SJCRH30 (cell line): ENCODE measurements at places on chromosomes 11 and 22. TPM values are rescaled to one million over a fixed set of nuclear protein-coding genes. Genes with fewer than 3 reads are reported as not detected.

DNA sequence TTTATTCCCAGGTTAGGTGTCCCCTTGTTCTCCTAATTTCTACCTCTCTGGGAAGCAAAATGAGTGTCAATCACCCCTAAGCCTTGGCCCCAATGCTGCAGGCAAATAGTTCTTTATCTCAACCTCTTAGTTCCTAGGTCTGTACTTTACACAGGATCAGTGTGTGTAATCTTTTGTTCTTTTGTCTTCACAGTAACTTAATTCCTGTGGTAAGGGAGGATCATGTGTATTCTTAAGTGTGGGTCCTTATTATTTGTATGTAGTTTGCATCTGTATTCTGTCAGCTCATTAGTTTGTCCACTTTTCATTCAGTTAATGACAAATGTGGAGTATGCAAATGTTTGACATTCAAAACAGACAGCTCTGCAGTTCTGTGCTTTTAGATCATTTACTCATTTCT is 166.7 kb downstream of the FAT3 start:
- DNase-seq: no peak

BIRC3 gene
- 0.08 TPM in 1 of 2 replicates, not detected in the other for total RNA-seq

GRCh38 chr22:24588381-24588756 is 4.5 kb downstream of the LRRC75B start:
- DNase-seq: peak; percentile 90

DNA sequence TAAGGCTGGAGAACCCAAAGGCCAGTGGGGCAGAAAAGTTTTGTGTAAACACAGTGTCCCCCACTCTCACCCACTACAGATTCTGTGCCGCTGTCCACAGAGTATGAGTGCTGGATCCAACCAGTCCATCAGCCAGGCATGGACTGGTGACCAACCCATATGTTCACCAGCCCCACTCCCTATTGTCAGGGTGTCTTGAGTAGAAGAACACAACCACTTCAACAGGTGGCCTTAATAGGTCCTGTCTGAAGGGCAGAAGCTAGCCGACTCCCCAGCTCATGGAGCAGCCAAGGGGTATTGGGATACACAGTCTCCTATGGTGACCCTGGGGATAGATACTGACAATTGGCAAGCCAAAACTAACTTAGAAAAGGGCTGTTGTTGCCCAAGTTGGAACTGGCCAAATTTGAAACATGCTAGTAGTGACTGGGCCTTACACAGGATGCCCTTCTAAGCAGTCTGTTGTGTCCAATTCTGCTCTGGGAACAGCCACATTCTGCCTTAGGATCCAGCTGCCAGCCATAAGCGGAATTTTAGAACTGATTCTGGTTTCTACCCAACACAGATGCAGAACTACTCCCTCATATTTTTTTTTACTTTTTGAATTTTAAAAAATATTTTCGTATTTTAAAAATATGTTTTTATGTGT is 19.8 kb upstream of the PGM2L1 start:
- DNase-seq: no peak

- DNase-seq: no peak
Measured at GRCh38 chr11:45754741-45755140, 50.2 kb upstream of the SLC35C1 start.

DNA sequence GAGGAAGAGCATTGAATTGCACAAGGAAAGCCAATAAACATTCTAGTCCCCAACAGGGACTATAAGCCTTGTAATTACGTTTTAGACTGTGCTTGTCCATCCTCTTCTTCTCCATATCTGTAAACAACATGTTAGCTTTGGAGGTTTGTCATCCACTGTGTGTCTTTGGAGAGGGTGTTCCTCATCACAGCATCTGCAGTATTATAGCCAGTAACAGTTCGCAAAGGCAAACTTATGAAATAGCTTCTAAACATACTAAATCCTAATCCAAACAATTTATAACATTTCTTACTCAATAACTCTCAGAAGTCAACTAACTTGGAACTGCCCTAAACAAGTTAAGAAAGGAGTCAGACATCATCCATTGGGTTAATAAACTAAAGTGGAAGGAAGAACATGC is 10.3 kb upstream of the BDNF start:
- DNase-seq: no peak

- DNase-seq: no peak
Measured at GRCh38 chr11:11244470-11245080, 108.5 kb downstream of the CSNK2A3 start.

- no peak for DNase-seq
Measured at GRCh38 chr11:90252053-90252452, 29.2 kb upstream of the CHORDC1 start.

RCOR2 gene
- 17.2 and 17.9 TPM in 2 replicates for total RNA-seq

GRCh38 chr11:121566279-121567168 is 113.8 kb upstream of the SORL1-AS1 start:
- DNase-seq: no peak

DNA sequence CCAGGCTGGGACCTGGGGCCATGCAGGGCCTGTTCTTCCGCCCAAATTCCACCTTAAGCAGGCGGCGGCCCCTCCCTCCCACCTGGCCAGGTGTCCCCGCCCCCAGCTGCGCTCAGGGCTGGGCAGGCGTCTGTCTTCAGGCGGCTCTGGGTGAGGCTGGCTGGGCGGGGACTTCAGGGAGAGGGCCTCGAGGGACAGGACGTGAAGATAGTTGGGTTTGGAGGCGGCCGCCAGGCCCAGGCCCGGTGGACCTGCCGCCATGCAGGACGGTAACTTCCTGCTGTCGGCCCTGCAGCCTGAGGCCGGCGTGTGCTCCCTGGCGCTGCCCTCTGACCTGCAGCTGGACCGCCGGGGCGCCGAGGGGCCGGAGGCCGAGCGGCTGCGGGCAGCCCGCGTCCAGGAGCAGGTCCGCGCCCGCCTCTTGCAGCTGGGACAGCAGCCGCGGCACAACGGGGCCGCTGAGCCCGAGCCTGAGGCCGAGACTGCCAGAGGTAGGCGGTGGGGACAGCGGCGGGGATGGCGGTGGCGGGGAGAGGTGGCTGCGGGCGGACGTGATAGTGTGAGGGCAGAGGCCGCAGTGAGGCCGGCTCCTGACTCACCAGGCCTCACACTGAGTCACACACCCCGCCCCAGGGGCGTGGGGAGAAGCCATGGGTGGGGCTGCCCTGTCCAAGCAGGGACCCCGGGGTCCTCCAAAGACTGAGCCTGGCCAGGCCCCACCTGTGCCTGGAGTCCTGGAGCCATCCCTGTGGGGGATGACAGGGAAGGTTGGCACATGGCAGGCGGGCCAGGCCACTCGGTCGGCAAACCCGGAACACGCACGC is at the start of gene PKP3:
Gene PKP3 (plus strand): TSS at position 176 of the 824 bp plus-strand sequence. CDS start 84 bp downstream, at position 260.
- no peak for DNase-seq

CRYBB2 gene
- 0.24 and 0.30 TPM in 2 replicates for total RNA-seq

C1QTNF4 gene
- total RNA-seq: not detected in 2 replicates

DNA sequence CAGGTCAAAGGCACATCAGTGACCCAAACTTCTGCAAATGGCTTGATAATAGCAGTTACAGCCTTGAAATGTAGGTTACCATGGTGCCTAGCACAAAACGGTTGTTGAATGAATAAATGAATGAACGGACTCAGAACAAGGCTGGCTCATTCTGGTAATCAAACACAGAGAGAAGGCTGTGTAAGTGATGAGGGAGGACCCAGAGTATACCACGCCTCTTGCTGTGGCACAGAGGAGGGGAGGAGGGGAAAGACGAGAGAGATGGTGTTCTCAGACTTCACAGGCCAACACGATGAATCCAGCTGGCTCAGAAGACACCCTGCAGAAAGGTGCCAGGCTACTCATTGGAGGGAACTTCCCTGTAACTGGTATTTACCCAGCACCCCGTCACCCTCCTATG is 38.3 kb downstream of the PC start:
- no peak for DNase-seq

DLG2 gene
- 5.3 and 12.1 TPM in 2 replicates for total RNA-seq

- DNase-seq: no peak
Measured at GRCh38 chr22:38786631-38787030, 7.3 kb downstream of the DNAL4 start.

DNA sequence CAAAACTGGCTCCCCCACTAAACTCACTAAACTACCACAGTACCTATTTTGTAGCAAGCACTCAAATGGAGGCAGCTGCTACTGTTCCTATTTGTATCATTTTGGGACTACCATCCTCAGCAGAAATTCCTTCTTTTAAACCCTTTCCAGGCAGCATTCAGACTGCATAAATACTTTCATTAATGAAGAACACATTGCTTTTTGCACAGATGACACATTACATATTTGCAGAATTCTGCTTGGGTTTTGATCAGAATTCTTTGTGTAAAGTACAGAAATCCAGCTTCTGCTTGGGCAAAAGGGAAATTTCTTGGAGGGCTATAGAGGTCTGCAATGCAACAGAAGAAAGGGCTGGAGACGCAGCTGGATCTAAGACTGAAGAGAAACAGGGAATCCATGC is 24.2 kb downstream of the RBX1 start:
- DNase-seq: no peak

- DNase-seq: peak; percentile 47
Measured at GRCh38 chr22:31944700-31945442, 536 bp downstream of the YWHAH start.

DNA sequence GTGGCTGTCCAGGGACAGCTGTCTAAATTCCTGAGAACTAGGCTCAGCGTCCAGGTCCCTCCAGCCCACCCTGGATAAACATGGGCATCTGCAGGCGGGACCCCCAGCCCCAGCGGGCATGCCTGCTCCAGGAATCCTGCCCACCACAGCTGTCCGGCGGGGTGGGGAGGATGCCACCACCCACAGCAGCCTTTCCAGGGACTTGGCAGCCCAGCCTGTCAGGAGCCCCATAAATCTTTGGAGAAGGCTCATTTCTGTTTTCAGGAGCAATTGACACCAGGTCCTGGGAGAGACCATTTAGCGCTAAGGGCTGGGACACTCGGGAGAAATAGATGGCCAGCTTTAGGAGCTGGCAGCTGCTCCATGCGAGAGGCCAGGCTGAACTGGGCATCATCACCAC is 358.9 kb downstream of the CADM1 start:
- DNase-seq: no peak

DNA sequence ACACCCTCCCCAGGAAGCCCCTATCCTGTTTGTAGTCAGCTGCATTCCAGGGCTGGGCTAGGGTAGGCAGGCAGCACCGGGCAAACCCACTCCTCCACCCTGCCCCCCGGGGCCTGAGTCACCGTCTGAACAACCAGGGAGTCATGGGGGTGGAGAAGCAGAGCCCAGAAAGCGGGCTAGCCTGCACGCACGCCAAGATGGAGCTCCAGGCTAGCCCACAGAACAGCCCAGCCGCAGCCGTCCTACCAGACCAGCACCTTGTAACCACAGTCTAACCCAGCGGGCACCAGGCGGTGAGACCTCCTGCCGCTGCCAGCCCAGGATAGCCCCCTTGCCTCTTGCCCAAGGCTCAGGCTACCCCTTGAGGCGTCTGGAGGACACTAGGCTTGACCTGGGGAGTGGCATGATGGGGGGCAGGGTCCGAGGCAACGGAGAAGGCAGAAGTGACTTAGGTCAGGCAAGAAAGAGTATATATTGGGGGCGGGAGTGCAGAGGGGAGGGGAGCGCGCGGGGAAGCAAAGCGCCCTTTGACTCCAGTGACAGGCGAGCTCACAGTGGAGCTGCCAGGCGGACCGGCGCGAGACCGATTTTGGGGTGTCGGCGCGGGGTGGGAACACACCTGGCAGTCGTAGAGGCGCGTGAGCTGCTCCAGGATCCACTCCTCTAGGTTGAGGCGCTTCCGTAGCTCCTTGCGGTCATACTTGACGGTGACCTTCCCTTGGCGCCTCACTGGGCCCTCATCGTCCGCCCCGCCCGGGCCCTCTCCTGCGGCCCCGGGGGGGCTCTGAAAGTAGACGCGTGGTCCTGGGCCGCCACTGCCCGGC is 734 bp downstream of the PPP1R14B start:
- no peak for DNase-seq

GLB1L3 gene
- not detected in 2 replicates for total RNA-seq

GRCh38 chr11:1302041-1302460 is 7.4 kb downstream of the TOLLIP start:
- no peak for DNase-seq

CLMP gene
- 16.1 and 17.3 TPM in 2 replicates for total RNA-seq

- DNase-seq: no peak
Measured at GRCh38 chr11:126380909-126381308, 25.4 kb downstream of the ST3GAL4 start.

CATSPER1 gene
- total RNA-seq: 0.24 and 0.51 TPM in 2 replicates

GRCh38 chr22:32342977-32343376 is 14.7 kb upstream of the RFPL3 start:
- DNase-seq: no peak

DNA sequence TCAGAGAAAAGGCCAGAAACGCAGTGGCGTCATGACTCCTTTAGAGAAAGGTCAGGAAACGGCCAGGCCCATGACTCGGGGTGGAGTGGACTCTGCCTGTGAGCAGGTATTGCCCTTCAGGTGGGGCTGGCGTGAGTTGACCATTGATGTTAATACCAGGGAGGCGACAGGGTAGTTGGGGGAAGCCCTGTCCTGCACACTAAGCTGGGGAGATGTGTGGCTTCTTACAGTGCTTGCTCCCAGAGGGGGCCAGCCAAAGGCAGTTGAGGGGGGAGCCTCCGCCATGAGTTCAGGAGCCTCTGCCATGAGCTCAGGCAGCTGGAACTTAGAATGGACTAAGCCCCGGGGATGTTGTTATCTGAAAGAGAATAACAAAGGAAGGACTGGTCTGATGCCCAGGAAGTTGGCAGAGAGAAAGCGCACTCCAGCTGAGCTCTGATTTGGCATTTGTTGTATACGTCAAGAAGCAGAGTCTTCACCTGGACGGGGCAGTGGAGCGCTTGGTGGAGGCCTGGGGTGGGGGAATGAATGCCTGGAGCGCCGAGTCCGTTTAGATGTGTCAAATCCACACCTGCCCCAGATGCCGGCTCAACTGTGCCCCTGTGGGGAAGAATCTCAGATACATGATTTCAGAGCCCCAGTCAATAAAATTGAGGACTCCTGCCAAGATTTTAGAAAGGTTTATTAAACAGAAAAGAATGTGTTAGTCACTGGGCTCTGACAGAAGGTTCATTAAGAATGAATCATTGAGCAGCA is 222.5 kb downstream of the TBC1D22A start:
- no peak for DNase-seq

DNA sequence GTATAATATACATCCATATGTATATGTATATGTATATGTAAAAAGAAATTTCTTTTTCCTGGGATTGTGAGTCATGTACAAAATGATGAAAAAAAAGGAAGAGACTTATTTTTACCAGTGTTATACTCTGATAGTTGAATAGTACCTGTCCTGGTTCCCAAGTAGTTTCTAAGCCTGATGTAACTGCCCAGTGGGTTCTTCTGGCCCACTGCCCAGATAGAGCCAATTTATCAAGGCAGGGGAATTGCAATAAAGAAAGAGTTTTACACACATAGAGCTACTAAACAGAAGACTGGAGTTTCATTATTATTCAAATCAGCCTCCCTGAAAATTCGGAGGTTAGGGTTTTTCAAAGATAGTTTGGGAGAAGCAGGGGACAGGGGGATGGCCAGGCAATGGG is 29.1 kb upstream of the NARS2 start:
- no peak for DNase-seq

GRCh38 chr22:28329186-28330073 is 350.2 kb downstream of the TTC28 start:
- no peak for DNase-seq

DNA sequence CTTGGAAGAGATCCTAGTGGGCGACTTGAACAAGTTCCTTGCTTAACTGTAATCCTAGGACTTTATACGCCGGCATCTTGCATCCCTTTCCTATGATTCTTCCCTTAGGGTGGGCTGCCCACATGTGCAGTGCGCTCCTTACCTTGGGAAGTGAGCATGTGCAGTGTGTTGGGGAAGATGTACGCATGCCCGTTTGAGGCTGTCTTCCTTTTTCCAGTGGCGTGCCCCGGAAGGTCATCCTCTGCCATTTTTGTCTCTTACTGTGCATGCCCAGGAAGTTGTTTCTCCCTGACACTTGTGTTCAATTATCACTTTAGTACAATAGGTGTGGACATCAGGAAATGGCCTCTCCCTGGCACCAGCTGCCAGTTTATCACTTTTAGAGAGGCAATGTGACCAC is 936.5 kb downstream of the TBC1D22A start:
- no peak for DNase-seq
